Stimulated activated CD4-positive, alpha-beta T cell treated with anti-CD3 and anti-CD28 coated beads, Interleukin-1b, Interleukin-23, amount 100 ng/mL, for 4 hours (primary cell): ENCODE measurements at places on chromosomes 1 and 21.

GRCh38 chr1:81547912-81548303, 252.8 kb upstream of the ADGRL2 start:
- DNase-seq = no peak

- DNase-seq = no peak
Observed at GRCh38 chr1:213017447-213018273, 2.0 kb upstream of the ANGEL2 start.

- DNase-seq = no peak
Observed at GRCh38 chr1:145980457-145980994, 15.9 kb downstream of the TXNIP start.

GRCh38 chr1:211648980-211649934, 26.2 kb downstream of the NEK2 start:
- DNase-seq = no peak

DNA sequence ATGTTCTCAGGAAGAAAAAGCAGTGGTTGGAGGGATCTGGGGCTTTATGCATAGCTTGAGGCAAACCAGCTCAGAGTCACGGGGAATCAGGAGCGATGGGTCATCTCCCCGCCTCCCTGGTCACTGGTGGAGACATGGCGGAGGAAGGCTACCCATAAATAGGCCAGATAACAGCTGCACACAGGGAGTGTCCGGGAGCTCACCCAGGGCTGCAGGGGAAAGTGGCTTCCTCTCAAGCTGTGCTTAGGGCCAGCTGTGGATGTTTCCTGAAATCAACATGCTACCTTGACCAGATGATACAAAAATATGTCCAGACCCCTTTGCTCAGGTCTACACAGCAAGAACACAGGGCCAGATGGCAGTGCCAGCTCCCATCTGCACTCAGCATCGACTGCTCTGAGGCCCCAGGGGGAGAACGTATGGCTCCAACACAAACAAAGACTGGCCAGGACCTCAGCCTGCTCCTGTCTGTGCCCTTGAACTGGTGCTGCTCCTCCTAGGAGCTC, 27.1 kb upstream of the RERE start:
- DNase-seq = no peak

GRCh38 chr1:167737169-167737568, 15.4 kb downstream of the MPZL1 start:
- no peak for DNase-seq

GRCh38 chr1:95096218-95096841, 20.8 kb upstream of the TLCD4 start:
- no peak for DNase-seq

GRCh38 chr1:151814971-151815545, 9.8 kb upstream of the LINGO4 start:
- DNase-seq = no peak

GRCh38 chr21:17823846-17824245, 4.7 kb upstream of the C21orf91 start:
- DNase-seq = no peak

DNA sequence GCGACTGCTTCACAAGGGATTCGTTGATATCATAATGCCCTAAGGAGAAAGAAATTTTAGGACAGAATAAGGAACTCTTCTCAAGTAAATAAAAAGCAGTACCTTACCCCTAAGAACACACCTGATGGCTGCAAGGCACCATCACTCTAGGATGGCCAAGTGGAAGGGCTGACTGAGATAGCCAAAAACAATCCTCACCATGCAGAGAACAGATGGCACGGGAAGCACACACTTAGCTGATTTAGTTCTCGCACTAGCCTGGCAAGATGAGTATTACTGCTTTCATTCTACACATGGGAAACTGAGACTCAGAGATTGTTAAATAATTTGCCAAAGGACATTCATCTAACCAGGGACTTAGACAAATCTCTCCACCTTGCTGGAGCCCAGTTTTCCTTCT, 43.8 kb downstream of the STPG1 start:
- DNase-seq = no peak

DNA sequence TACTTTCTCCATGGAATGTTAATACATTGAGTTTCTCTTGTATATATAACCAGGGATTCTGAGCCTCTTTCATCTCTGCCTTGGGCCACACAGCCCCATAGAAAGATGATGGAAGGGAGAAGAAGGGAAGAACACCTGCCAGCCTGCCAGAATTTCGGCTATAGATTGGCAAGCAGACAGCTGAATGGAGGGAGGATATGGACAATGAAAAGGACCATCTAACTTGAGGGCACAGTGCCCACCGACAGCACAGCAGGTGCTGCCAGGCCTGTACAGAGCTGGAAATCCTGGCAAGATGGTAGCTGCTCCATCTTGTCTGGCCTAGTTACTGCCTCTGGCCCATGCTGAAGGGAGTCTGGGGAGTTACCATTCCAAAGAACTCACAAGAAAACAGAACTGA, 244.3 kb downstream of the FGGY start:
- no peak for DNase-seq

DNA sequence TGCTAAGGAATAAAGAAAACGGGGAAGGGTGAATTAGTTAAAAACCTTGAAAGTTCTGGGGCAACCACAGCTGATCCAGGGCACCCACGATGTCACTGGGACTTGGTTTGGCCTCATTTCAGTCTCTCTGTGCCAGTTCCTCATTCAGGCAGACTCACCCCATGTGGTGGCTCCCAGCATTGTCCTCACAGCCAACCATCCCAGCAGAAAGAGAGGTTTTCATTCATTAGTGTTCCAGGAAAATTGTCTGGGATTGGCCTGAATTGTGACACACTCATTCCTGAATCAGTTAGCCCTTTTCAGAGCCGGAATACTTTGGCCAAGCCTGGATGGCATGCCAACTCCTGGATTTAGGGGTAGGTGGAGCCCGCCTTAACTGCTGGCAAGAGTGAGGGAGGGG, 367.7 kb downstream of the PRDM2 start:
- no peak for DNase-seq

- no peak for DNase-seq
Observed at GRCh38 chr1:76366726-76367125, 292.2 kb downstream of the ST6GALNAC3 start.

GRCh38 chr1:213533125-213533524, 454.6 kb upstream of the PROX1 start:
- no peak for DNase-seq

DNA sequence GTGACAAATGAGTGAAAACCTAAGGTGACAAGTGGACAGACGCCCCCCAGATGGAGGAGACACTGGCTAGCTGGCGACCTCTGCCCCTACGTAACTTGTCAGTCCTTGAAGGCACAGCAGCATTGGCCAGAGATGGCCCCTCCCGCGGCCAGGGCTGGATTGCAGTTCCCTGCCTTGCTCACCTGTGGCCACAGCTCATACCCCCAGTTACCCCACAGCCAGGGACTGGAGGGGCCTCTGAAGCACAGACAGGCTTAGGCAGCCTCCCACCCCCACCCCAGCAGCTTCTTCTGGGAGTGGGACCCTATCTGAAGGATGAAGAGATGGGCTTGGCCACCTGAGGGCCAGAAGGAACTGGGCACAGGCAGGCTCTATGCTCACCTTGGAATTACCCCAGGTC, 3.7 kb downstream of the HES3 start:
- DNase-seq = no peak

- no peak for DNase-seq
Observed at GRCh38 chr21:39648879-39649278, 36.1 kb downstream of the B3GALT5 start.

- no peak for DNase-seq
Observed at GRCh38 chr21:15029077-15029476, 35.7 kb downstream of the NRIP1 start.

- DNase-seq = no peak
Observed at GRCh38 chr1:52321061-52321460, 44.9 kb downstream of the CC2D1B start.

DNA sequence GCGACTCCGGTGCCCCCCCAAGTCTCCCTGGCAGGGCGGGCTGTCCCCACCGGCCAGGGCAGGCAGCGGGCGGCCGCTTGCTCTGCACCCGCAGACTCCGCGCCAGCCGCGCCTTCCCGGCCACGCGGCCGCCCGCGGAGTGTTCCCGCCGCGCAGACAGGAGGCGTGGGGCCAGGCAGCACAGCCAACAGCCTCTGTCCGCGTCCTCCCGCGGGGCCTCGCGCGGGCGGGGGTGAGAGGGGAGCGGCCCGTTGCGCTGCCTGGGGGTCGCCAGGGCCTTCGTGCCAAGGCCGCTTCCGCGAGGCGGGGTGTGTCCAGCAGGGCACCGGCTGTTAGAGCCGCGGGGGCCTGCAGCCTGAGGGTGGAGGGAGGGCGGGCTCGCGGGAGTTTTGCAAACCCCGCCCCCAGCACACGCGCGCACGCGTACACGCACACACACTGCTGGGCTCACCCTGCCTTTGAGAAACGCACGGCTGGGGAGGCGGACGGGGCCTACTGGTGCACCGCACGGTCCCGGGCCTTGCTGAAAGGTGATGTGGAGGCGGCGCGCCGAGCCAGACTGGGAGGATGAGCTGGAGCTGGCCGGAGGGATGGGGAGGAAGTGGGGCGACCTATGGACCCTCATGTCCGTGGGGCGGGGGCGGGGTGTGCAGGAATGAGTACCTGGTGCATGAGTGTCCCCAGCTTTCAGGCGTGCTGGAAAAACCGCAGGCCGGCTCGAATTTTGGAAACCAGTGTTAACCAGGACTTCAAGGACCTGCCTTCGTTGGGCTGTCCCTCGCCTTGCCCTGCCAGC, 41.5 kb downstream of the KIAA1614 start:
- peak; percentile 58 for DNase-seq

DNA sequence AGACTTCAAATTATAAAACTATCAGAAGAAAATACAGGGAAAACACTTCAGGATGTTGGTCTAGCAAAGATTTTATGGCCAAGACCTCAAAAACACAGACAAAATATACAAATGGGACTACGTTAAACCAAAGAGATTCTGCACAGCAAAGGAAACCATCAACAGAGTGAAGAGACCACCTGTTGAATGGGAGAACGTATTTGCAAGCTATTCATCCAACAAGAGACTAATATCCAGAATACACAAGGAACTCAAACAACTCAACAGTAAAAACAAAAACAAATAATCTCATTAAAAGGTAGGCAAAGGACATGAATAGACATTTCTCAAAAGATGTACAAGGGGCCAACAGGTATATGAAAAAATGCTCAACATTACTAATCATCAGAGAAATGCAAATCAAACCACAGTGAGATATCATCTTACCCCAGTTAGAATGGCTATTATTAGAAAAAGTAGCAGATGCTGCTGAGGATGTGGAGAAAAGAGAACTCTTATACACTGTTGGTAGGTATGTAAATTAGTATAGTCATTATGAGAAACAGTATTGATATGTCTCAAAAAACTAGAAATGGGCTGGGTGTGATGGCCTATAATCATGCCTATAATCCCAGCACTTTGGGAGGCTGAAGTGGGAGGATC, 112.6 kb downstream of the LRIG2 start:
- DNase-seq = no peak

DNA sequence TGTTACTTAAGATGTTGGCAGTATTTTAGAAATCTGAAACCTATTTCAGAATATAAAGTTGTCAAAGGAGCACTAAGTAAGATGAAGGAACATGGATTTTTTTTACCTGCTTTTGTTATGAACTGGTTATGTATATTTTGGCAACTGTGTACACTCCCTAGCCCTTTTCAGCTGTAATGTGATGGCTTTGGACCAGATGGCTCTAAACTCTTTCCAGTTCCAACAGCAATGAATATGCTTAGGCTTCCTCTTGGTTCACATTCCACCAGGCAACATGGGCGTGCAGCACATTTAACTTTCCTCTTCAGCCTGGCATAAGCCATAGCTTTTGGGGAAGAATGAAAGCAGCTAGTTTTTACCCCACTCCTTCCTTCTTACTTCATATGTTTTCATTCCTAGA, 95.6 kb upstream of the ADAMTS5 start:
- no peak for DNase-seq

DNA sequence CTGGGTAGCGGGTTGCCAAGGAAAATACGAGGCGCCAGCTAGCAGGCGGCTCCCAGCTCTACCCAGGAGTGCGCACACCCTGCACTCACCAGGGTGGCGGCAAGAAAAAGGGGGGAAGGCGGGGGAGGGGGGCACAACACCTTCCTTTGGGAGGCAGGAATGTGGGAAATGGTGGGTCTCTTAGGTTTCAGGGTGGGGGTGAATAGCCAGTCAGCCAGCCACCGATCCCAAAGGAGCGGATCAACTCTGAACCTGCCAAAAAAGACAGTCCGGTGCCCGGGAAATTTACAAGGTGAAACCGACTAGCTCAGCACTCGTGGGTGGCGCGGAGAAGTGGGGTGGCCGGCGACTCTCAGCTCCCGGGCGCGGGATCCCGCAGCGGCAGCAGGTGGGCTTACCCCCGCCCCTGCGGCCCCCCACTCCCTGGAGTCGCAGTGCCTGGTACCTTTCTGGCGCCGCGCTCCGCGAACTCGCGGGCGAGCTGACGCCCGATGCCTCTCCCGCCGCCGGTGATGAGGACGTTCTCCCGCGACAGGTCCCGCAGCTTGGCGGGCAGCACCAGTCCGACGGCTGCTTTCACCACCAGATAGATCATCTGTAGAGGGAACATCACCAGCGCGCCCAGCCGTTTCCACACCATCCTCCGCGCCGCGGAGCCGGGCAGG, 1.2 kb downstream of the DHRS3 start:
- DNase-seq = peak; percentile 26

DNA sequence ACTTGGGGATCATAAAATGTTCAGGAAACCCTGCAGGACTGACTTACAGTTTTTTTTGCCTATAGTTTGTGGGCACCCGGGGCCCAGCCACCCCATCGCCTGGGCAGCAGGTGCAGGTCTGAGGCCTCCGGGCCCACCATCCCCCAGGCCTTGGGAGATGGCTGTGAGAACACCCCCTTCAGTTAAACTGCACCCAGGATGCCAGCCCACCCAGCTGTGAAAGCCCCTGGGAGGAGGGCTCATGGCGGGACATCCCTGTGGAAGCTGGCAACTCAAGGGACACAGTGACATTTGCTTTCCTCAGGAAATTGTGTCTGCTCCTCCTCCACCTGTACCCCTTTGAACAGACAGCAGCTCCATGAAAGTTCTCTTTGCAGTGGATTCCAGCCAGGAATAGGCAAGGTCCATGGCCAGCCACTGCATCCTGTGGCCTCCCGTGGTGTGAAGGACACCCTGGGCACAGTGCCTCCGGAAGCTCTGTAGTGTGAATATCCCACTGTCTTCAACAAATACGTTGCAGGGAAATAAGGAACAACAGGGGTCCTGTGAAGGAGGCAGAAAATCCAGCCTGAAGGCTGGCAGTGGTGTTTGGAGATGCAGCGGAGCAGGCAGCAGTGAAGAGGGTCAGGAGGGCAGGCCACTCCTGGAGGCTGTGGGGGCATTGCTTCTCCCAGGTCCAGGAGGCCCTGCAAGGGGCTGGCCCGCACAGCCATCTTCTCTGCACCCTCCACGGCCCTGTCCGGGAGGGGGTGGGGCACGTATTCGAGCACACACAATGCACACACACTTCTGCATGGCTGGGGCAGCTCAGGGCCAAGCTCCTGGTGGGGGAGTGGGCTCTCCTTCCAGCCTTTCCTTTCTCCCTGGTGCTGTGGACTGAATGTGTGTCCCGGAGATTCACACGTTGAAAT, 2.1 kb upstream of the OBSCN start:
- DNase-seq = no peak

- no peak for DNase-seq
Observed at GRCh38 chr1:24914226-24915069, 15.6 kb downstream of the RUNX3 start.

- DNase-seq = no peak
Observed at GRCh38 chr1:17218939-17219338, 14.0 kb downstream of the PADI1 start.
